Stimulated activated CD4-positive, alpha-beta T cell treated with anti-CD3 and anti-CD28 coated beads, Interleukin-1b, Interleukin-23, amount 100 ng/mL, for 1 hour (primary cell): ENCODE measurements at places on chromosomes 11 and 22.
A peak's percentile ranks its signal among the peaks of the same experiment; 100 is the strongest.

GRCh38 chr11:106456647-106457046 is 379.2 kb downstream of the AASDHPPT start:
- no peak for DNase-seq

DNA sequence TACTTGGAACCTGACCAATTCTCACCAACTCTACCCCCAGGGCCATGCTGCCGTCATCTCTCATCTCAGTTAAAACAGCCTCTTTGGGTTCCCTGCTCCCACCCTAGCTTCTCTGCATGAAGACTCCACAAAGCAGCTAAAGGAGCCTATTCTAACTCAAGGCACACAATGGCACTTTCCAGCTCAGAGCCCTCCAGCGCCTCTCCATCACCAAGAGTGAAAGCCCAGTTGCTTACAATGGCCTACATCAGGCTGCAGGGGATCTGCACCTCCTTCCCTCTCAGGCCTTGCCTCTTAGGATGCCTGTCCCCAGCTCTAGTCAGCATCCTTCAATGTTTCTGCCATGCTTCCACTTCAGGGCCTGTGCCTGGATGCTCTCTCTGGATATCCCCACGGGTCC is 83.7 kb upstream of the GNAZ start:
- no peak for DNase-seq

GRCh38 chr11:59801981-59802638 is 8.5 kb downstream of the MRPL16 start:
- DNase-seq = no peak

DNA sequence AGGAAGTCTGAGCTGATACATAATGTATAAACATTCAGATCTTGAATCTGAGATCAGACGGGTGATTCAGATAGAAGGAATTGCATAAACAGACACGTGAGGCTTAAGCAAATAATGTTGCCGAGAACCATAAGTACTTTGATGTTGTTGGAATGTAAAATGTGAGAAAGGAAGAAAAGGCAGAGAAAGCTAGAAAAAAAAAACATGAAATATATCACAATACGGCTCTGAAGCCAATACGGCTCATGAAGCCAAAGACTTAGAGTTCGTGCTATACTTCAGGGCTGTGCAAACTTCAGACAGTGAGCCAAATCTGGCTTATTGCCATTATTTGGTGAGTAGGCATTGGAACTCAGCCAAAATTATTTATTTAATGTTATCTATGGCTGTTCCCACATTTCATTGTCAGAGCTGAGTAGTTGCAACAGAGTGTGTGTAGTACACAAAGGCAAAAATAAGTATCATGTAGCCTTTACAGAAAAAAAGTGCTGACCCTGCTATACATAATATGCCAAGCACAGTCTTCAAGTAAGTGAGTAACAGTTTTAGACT is 673.3 kb downstream of the CNTN5 start:
- DNase-seq = no peak

GRCh38 chr11:30617762-30618161 is 31.6 kb upstream of the MPPED2 start:
- no peak for DNase-seq

- DNase-seq = no peak
Measured at GRCh38 chr11:65549096-65549495, 9.1 kb downstream of the LTBP3 start.

GRCh38 chr11:560305-561147 is at the start of the genes LMNTD2 and RASSF7:
LMNTD2 (minus strand) TSS chr11:560738; CDS start chr11:560716, 22 bp downstream.
RASSF7 (plus strand) TSS chr11:560970; CDS start chr11:561769, 799 bp downstream.
- DNase-seq = peak; percentile 96

DNA sequence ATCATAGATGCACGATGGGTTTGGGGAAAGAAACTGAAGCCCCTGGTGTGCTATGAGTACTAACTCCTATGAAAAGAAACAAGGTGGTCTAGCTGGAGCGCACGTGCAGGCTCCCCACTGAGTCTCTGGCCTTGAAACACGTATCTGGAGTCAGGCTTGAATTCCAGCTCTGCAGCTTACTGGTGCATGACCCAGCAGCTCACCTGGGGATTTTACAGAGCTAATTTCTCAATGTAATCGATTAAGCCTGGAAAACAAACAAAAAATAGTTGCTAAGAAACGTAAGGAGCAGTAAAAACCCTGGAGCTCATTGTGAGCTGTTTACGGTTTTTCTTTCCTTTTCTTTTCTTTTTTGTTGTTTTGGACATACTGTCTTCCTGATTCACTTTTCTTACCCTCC is 12.3 kb downstream of the KCNJ1 start:
- DNase-seq = no peak

DNA sequence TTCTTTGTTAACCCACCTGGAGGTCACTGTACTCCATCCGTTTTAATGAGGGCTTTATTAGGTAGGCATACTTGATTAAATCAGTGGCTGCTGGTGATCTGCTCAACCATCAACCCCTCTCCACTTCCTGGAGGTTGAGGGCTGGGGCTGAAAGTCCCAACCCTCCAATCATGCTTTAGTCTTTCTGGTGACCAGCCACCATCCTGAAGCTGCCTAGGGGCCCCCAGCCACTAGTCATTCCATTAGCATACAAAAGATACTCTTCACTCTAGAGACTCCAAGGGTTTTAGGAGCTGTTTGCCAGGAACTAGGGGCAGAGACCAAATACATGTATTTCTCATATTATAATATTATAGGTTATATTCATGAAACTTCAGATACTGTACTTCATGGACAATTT is 13.5 kb downstream of the DNAJC24 start:
- no peak for DNase-seq

- no peak for DNase-seq
Measured at GRCh38 chr11:6196396-6196795, 2.6 kb upstream of the OR52W1 start.

DNA sequence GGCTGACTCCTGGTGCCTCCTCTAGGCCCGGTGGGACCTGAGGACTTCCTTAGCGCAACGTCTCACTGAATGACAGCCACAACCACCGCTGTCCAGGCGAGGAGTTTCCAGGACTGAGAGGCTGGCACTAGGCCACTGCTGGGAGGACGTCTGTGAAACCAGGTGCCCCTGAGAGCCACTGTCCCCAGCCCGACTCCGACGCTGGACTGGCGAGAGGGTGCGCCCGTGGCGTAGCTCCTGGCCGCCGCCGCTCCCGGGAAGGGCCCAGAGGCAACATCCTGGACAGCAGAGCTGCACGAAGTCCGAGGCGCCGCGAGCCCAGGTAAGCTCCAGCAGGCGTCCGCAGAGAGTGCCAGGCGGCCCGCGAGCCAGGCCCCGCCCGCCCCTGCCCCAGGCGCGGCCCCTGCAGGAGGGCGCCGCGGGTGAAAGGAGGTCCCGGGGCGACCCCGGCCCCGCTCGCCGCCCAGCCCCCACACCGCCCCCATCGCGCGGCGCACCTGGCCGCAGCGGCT is 525 bp downstream of the DGCR2 start:
- DNase-seq = no peak

DNA sequence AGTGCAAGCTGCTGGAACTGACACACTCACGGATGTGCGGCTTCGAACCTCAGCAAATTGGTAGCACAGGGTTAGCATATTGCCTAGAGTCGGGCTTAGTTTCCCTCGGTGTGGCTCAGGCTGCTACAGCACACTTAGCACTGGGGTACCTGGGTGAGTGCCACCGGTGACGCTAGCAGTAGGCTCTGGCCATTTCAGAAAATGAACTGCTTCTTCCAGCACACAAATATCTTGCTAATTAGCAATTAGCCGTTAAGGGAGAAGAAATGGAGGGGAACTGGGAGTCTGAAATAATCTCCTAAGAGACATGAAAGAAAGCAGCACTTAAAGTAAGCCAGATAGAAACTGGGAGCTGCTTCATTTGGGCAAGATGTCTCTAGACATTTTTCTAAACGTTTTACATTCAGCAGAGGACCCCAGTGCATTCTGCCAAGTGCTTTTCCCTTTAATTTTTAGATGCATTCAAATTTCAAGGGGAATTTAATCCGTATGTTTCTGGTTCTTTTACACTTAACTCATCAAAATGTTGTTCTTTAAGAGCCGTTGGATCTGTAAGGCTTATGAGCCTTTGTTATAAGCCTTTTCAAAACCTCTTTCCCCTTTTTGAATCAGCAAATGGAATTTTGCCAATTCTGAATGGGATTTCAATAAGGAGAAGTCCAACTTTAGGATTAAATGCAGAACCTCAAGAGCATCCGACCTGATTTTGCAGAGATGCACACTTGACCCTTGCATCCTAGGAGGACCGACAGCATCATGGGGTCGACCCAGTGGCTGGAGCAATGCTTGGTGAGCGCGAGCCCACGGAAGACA is 708.1 kb downstream of the NTM start:
- no peak for DNase-seq

GRCh38 chr11:35334385-35335090 is 84.8 kb downstream of the SLC1A2 start:
- DNase-seq = no peak

- DNase-seq = no peak
Measured at GRCh38 chr11:78161962-78162371, 22.5 kb upstream of the ALG8 start.

DNA sequence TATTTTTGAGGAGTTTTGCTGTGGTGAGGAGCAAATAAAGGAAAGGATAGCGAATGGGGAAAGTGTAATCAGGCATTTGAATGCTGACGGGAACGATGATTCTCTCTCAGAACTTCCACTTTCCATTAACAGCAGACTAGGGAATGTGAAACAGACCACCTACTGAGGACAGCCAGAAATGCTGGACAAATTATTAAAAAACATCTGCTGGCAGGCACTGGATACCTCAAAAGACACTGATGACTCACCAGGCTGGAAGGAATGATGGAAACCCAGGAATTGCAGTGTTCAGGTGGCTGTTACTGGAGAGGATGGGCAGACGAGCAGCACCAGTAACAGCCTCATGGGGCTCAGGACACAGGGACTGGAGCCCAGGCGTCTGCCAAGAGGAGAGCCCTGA is 33.4 kb downstream of the PLA2G6 start:
- no peak for DNase-seq

GRCh38 chr11:33663121-33663520 is 37.5 kb downstream of the C11orf91 start:
- DNase-seq = no peak

DNA sequence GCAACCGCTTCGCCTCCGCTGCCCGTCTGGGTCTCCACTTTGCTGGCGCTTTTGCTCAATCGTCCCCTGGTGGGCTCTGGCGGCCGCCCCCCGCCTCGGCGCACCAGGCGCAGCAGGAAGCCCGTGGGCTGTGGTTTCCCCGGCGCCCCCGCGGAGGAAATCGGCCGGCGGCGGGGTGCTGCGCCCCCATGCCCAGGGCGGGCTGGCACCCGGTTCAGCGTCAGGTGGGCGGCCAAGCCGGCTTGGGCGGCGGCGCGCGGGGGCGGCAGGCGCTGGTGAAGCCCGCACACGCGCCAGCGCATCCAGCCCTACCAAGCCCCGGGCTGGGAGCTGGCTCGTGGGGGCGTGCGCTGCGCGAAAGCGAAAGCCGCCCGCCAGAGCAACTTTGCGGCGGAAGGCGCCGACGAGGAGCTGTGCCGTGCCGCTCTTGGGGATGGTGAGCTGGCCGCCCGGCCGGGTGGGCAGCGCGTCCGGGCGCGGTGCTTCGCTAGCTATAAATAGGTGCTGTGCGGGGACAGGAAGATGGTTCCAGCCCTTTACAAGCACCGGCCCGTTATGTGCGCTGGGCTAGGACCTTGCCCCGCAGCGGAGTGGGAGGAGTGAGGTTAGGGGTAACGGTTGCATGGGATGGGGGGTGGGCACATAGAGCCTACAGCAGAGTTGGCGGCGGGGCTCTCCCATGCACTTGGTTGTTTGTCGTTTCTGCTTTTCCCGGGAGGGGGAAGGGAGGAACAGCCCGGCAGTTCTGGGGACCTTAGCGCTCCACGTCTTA is 25.0 kb upstream of the SUSD2 start:
- DNase-seq = no peak

GRCh38 chr11:103901656-103902055 is 134.8 kb upstream of the DDI1 start:
- DNase-seq = no peak

DNA sequence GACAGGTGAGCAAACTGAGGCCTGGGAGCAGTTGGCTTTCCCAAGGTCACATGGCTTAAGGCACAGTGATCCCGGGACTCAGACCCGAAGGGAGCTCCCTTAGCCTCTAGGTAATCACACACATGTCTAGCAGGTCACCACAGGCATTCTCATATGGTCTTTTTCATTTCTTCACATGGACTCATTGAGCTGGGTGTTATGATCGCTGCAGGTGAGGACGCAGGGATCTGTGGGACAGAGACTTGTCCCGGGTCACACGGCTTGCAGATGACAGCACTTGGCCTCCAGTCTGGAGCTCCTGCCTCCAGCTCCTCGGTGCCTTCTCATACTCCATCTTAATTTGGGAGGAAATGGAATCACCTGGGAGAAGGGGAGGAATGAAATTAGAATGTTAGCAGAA is 23.6 kb upstream of the CACNG2 start:
- DNase-seq = no peak

- DNase-seq = no peak
Measured at GRCh38 chr11:20963596-20963995, 294.2 kb downstream of the NELL1 start.

DNA sequence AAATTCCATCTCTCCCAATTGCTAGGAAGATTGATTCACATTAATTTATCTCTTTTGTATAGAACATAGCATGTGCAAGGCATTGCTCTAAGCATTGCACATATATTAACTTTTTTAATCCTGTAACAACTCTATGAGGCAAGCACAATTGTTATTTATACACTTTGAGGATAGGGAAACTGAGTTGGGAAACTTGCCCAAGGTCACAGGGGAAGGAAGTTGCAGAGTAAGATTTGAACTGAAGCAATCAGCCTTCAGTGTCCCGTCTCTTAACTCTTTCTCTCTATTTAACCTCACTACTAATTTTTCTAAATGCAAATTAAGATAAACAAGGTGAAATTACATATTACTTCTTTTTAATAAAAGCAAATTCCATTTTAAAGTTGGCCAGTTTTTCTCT is 22.2 kb downstream of the OR56B4 start:
- DNase-seq = no peak
